GM10248 (cell line): ENCODE measurements at places on chromosomes 6 and 20.

DNA sequence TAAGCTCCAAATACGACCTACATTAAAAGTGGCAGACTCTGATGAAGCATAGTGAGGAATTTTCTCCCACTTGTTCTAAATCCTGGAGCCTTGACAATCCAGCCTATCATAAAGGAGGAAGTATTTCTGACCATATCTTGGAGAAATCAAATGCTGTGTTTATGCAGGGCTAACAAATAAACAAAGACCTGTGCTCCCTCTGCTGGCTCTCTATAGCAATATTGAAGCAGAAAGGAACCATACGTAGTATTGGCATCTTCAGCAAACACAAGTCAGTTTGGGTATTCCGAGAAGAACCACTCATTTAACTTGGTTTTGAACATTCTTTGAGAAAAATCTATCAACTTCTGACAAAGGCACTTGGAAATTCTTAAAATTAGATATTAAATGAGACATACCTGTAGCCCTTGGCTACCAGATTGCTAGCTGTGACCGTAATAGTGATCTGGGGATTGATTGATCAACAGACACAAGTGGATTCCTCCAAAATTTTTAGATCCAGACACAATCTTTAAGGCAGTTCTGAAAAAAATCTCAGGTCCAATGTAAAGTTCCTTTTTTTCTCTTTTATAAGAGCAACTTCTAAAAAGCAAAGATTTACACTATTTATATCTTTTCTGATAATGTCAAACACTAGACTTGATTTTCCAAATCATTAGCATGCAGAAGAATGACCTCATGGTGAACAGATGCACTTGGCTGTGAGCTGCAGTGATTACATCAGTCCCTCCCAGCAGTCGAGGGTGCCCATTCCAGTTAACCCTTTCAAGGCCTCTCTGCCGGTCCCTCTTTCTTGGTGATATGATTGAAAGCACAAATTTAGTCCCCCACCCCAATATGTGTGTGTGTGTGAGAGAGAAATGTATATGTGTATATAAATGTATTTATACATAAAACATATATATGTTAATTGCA lies 40.2 kb downstream of the INSM1 start:
- DNase-seq, result no peak

DNA sequence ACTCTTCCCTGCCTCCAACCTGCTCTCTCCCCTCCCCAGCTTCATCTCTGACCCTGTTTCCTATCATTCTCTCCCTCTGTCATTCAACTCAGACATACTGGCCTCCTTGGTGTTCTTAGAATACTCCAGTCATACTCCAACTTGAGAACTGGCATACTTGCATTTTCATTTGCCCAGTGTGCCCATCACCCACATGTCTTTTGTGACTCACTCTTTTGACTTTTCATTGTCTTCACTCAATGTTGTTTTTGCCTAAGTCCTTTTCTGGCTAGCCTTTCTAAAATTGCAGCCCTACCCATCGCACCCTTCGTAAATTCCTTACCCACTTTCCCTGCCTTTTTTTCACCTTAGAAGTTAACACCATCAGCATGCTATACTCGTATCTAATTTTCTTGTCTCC lies 77.0 kb upstream of the CD2AP start:
- no peak for DNase-seq

DNA sequence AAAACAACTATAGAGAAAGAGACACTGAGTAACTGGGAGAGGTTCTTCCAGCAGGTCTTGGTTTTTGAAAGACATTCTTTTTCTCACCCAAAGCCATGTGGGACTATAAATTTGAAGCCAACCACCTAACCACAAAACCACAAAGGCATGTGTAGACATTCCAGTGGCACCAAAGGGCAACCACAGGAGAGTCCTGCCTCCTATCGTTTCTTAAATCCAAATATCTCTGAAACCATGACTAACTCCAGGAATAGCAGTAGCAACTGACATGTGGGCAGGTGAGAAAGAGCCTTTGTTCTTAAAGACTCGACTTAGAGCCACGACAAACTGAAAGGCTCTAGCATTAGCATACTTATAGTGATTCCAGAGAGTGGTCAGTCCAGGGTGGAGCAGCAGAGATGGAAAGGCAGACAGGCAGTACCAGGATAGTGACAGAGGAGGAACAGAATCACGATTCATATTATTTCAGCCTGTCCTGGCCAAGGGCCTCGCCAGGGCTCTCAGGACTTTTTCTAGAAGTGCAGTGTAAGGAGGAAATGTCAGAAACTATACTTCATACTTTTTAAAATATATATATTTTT lies 9.4 kb upstream of the COL9A1 start:
- DNase-seq, result no peak

- DNase-seq, result peak; percentile 33
These were observed 41.6 kb upstream of the FOXP4 start for GRCh38 chr6:41504466-41505121.

- DNase-seq, result no peak
These were observed 148.9 kb downstream of the CEBPB start for GRCh38 chr20:50339466-50339901.
